ENCODE measurements at places on chromosomes 13 and 19.

- no peak for DNase-seq
Observed at GRCh38 chr19:4210166-4210731, 19.1 kb upstream of the EBI3 start.

GRCh38 chr13:72890546-72890945 is 108.6 kb downstream of the PIBF1 start:
- no peak for DNase-seq

DNA sequence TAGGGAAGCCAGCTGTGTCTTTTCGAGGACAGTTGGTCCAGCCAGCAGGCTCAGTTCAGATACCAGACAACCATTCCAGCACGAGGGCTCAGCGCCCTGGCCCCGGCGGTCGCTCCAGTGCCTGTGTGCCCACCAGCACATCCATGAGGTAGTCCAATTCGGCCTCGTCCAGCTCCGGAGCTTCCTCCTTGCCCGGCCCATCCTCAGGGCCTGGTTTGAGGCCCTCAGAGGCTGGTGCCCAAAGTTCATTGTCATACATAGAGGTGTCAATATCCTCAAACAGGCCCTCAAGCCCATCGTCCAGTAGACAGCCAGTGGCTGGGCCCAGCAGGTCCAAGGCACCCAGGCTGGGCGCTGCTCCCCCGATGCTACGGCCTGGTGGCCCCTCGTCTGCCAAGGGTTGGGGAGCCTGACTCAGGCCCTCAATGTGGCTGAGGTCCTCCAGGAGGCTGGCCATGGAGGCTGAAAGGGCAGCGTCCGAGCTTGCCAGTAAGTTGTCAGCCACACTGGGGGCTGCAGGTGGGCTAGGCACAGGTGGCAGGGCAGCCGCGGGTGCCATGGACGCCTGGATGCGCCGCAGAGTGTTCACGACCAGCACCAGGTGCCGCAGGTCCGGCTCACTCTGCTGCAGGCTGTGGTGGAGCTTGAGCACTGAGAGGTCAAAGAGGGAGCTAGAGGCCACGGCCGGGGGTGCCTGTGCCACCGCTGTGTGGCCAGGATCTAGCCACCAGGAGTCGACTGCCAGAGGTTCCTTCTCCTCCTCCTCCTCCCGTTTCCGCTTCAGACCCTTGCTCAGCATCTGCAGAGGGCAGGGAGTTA is 2.8 kb downstream of the SERTAD1 start:
- no peak for DNase-seq

DNA sequence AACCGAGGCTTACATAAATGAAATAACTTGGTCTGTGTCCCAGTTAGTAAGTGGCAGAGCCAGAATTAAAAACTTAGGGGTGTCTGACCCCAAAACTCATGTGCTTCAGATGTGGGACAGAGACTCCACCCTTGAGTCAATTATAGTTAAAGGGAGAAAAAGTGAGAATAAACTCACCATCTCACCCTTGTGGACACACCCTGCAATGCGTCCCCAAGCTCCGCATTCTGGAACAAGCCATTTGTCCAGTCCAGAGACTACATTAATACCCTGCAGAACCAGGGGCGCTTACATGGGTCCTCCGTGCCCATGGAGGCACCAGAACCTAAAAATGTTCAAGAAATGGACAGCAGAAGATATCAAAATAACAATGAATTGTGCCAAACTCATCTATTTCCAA is 207.0 kb upstream of the ZNF507 start:
- DNase-seq = no peak

DNA sequence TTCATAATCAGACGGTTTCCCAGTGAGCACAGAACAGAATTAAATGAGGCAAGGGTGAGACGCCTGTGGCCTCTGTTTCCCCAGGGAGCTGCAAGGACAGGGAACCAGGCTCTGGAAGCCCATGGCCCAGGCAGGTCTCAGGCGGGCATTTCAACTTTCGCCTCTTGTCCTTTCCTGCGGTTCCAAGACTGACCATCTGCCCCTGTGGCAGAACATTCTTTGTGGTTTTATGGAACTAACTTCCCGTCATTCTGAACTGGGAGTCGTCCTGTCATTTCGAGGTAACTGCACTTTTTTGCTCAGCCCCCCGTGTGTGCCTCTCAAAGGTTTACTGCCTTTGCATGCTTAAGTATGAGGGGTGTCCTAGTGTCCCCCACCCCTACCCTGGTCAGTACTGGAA is 70.9 kb downstream of the KL start:
- no peak for DNase-seq

DNA sequence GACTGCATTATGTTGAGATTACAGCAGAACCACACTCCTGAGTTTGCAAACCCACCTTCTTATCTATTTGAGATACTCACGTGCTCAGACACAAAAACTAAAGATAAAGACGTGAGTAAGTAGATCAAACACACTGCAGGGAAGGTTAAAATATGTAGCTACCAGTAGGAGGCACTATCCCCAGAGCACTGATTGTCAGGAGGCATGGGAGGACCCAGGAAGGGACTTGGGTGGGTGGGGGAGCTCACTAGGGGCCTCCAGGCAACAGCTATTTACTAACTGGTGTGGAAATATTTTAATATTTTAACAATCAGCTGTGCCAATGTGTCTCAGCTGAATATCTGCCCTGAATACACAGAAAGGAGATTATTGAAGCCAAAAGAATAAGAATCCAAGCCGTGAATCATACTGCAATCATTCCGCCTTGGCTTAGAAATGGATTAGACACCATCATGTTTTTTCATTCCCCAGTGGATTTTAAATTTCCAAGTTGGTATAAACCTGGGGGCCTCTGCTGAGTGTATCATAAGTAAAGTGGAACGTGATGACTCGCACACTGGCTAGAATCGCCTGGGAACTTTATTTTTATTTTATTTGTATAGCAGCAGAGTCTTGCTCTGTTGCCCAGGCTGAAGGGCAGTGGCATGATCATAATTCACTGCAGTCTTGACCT is 73.2 kb upstream of the CACNA1A start:
- DNase-seq = no peak

- no peak for DNase-seq
Observed at GRCh38 chr13:100573121-100573520, 15.5 kb downstream of the GGACT start.

GRCh38 chr13:44865722-44866410 is 123.4 kb downstream of the NUFIP1 start:
- no peak for DNase-seq

DNA sequence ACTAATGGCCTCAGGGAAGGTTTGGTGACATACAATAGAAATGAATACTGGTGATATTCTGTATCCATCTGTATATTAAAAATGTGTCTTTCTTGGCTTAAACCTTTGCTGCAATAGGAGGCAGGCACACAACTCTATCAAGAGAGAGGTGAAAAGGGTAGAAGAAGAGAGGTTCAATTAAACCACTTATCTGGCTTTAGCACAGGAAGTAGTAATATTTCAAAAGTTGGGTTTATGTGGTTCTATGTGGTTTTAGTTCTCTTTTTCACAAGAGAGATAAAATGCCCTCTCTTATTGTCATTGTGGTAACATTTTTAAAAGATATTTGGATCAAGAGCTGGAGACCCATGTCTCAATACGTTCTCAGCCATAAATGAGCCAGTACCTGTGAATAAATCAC is 146.2 kb upstream of the FNDC3A start:
- DNase-seq = no peak

DNA sequence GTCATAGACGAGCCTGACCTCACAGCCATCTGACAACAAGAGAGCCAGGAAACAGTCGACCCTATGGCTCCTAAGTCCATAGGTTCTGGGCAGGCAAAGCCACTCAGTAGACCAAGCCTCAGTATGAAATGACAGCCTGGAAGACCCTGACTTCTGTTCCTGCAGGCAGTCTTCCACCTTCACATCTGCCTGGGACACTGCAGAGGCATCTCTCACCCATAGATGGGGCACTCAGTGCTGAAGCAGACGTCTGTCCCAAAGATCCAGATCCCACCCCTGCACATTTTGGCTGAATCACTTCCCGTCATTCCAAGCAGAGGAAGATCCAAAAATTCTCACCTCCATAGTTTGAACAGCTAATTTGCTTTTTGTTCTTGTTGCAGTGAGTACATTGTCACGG is 139.3 kb upstream of the ZNF507 start:
- no peak for DNase-seq

DNA sequence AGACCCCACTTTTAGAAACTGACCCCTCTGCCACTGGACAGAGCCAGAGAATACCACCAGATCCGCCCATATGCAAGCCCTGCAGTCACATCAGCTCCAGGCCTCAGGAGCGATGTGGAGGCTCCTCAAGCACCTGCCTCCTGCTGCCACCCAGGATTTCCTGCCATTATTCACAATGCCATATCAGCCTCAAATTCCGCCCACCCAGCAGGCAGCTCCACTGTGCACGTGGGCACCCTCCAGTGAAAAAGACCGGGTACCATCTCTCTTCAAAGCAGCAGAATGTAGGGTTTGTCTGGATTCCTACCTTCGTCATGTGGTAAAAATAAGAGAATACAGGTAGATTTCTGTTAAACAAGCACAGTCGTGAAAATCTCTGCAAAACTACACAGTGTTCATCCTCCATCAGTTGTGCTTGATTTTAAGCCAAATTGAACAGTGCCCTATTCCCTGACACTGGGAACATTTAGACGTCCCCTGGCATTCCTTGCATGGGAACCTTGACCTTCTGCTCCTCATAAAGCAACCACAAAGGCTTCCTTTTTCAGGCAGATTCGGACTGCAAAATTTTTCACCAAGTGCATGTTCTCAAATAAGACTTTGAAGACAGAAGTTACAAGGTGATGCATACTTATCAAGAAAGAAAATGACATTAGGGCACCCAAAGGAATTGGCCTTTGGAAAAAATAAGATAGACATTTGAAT is 56.4 kb downstream of the FAM124A start:
- no peak for DNase-seq

- DNase-seq = no peak
Observed at GRCh38 chr13:94218537-94218936, 260.9 kb downstream of the DCT start.

GRCh38 chr19:16013851-16014840 is 62.1 kb upstream of the TPM4 start:
- DNase-seq = no peak

DNA sequence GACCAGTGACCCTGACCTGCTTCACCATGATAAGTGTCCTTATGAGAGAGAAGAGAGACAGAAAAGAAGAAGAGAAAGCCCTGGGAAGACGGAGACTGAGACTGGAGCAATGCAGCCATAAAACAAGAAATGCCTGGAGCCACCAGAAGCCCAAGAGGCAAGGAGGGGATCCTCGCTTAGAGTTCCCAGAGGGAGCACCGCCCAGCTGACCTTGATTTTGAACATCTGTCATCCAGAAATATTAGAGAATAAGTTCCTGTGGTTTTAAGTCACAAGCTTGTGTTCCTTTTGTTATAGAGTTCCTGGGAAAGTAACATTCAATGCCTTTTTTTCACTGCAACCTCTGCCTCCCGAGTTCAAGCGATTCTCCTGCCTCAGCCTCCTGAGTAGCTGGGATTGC is 20.2 kb downstream of the CERS1 start:
- DNase-seq = no peak

- DNase-seq = no peak
Observed at GRCh38 chr19:4609878-4610511, 29.3 kb upstream of the TNFAIP8L1 start.

GRCh38 chr19:49014123-49014869 is 2.6 kb downstream of the LHB start:
- no peak for DNase-seq

DNA sequence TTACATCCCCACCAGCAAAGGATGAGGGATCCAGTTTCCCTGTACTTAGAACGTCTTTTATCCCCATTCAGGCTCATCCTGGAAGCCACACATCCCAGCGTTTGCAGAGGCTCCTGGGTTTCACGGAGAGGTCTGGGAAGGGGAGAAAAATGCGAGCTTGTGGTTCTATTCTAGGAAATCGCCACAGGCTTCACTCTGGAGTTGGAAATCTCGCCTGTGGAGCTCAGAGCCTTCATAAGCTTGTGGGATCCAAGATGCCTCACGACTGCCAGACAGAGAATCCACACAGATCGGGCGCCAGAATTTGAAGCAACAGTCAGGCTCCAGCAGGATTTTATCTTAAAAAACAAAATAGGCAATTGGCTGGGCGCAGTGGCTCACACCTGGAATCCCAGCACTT is 157.9 kb downstream of the PTPRS start:
- no peak for DNase-seq

GRCh38 chr19:5484398-5485285 is 29.4 kb downstream of the ZNRF4 start:
- DNase-seq = no peak

- DNase-seq = no peak
Observed at GRCh38 chr13:35714121-35714520, 237.6 kb upstream of the MAB21L1 start.

- DNase-seq = no peak
Observed at GRCh38 chr13:94327318-94327717, 152.2 kb downstream of the DCT start.

DNA sequence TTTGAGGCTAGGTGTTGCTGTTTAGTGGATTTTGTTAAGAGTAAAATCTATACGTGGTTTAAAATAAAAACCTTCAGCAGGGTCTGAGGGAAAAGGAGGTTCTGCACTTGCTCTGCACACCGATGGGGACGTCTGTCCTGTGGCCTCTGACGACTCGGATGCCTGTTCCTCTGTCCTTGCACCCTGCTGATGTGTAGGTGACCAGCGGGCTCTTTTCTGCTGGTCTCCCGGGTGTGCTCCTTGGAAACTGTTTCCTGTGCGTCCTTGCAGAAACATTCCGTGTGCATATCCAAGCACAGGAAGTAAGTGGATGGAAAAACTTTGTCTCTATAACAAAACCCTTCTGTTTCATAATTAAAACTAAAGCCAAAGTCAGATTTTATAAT is 3.8 kb downstream of the ATP4B start:
- no peak for DNase-seq

GRCh38 chr13:28349907-28350654 is 144.8 kb downstream of the FLT1 start:
- DNase-seq = no peak

DNA sequence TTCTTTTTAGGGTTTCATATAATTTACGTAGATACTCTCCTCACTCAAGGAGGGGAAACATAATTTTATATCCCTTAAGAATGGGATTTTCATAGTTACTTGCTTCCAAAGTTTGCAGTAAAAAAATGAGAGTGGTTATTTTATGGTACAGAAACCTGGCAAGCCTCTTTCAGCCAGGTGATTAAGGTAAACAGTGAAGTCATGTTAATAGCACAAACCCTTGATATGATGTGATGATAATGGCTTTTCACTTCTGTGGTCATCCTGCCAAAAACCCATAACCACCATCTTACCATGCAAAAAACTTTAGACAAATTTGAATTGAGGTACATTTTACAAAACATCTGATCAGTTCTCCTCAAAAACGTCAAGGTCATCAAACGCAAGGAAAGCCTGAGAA is 517.8 kb downstream of the SLITRK5 start:
- no peak for DNase-seq
